ENCODE measurements at places on chromosomes 7 and 10.

- no peak overlapping the region for H3K4me3 ChIP-seq
- no peak for DNase-seq
- no peak overlapping the region for H3K27ac ChIP-seq
- no peaks in the 10 kb centered on the region for H3K36me3 ChIP-seq
- no peaks in the 10 kb centered on the region for H3K27me3 ChIP-seq
- no peaks in the 10 kb centered on the region for H3K4me1 ChIP-seq
These were observed 22.3 kb downstream of the VSIR start for GRCh38 chr10:71750986-71751385.

- no peak overlapping the region for H3K4me3 ChIP-seq
- H3K4me1 ChIP-seq: no peaks in the 10 kb centered on the region
- DNase-seq: peak; percentile 55
These were observed 111.7 kb upstream of the PLXNA4 start for GRCh38 chr7:132687981-132688383.

GRCh38 chr10:119872610-119872859, at the start of gene MCMBP:
Gene MCMBP (minus strand): TSS chr10:119872843. CDS start chr10:119872584, 259 bp downstream.
- peak within 1 kb of the TSS; percentile 97 for H3K4me3 ChIP-seq
- H3K27me3 ChIP-seq: no peaks in the 10 kb centered on the region
- peaks cover 2% of the 10 kb centered on the region for H3K4me1 ChIP-seq

DNA sequence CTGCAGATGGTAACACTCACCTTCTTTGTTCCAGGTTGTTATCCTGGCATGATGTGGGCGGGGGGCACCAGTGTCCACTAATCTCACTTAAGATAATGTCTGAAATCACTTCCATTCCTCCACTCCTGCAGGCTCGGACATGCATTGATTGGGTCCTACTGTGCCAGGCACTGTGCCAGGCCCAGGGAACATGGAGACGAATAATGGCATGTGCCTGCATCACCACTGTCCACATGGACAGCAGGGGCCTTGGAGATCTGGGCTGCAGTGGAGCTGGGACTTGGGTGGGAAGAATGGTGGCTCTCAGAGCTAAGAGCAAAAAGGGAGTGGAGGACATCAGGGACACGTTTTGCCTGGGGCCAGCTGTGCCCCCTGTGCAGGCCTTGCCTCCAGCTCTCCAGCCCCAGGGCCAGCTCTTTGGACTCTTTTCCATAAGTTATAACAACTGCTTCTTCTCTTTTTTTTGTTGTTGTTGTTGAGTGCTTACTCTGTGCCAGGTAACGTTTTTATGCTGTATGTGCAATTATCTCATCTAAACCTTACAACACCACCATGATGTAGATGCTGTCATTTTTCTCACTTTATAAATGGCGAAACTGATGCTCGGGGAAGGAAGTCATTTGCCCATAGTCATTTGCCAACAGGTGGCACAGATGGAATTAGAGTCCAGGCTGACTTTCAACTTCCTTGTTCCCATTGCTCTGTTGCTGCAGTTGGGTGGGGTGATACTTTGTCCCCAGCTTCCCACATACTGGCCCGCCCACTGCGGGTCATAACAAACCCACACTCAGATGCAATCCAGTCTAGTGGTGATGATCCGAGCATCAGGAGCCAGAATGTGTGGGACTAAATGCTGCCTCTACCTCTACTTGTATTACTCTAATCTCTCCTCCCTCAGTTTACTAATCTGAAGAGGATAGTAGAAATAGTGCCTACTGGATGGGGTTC, 19.1 kb downstream of the PLPP4 start:
- no peak overlapping the region for H3K27ac ChIP-seq
- H3K36me3 ChIP-seq: no peaks in the 10 kb centered on the region
- no peaks in the 10 kb centered on the region for H3K4me1 ChIP-seq
- H3K27me3 ChIP-seq: no peaks in the 10 kb centered on the region

- DNase-seq: no peak
- no peaks in the 10 kb centered on the region for H3K4me1 ChIP-seq
- H3K27me3 ChIP-seq: no peaks in the 10 kb centered on the region
- H3K4me3 ChIP-seq: no peak overlapping the region
- H3K36me3 ChIP-seq: no peaks in the 10 kb centered on the region
These were observed 2.7 kb upstream of the CLEC5A start for GRCh38 chr7:141949451-141949850.

- H3K27ac ChIP-seq: no peak overlapping the region
- H3K27me3 ChIP-seq: no peaks in the 10 kb centered on the region
- H3K4me3 ChIP-seq: no peak overlapping the region
- H3K36me3 ChIP-seq: no peaks in the 10 kb centered on the region
- DNase-seq: no peak
These were observed 50.8 kb upstream of the AOAH start for GRCh38 chr7:36775061-36775620.

- no peak overlapping the region for H3K4me3 ChIP-seq
- H3K27me3 ChIP-seq: no peaks in the 10 kb centered on the region
- H3K27ac ChIP-seq: no peak overlapping the region
- no peak for DNase-seq
- H3K4me1 ChIP-seq: no peaks in the 10 kb centered on the region
These were observed 288.2 kb upstream of the ZMIZ1 start for GRCh38 chr10:78780551-78780961.

- H3K27me3 ChIP-seq: no peaks in the 10 kb centered on the region
- DNase-seq: no peak
- no peaks in the 10 kb centered on the region for H3K4me1 ChIP-seq
- no peaks in the 10 kb centered on the region for H3K36me3 ChIP-seq
These were observed 58.9 kb downstream of the LRGUK start for GRCh38 chr7:134186027-134186426.

DNA sequence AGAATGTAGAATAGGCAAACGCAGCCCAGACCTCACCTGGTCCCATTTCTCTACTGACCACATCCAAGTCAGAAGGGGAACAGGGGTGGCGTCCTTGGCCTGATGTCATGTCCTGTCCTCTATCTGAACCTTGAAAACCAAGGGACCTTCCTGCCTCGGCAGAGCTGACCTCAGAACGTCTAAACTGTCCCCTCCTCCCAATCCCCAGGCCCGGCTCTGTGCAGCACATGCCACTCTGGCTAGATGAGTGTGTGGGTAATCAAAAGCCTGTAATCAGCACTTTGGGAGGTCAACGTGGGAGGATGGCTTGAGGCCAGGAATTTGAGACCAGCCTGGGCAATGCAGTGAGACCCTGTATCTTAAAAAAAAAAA, 46.5 kb upstream of the ZNF479 start:
- H3K4me1 ChIP-seq: no peaks in the 10 kb centered on the region
- no peak for DNase-seq
- H3K27me3 ChIP-seq: no peaks in the 10 kb centered on the region
- no peak overlapping the region for H3K4me3 ChIP-seq

- no peak for DNase-seq
- H3K36me3 ChIP-seq: no peaks in the 10 kb centered on the region
- no peak overlapping the region for H3K4me3 ChIP-seq
- H3K27ac ChIP-seq: no peak overlapping the region
These were observed 41.4 kb downstream of the GRID1 start for GRCh38 chr10:86325158-86325557.

DNA sequence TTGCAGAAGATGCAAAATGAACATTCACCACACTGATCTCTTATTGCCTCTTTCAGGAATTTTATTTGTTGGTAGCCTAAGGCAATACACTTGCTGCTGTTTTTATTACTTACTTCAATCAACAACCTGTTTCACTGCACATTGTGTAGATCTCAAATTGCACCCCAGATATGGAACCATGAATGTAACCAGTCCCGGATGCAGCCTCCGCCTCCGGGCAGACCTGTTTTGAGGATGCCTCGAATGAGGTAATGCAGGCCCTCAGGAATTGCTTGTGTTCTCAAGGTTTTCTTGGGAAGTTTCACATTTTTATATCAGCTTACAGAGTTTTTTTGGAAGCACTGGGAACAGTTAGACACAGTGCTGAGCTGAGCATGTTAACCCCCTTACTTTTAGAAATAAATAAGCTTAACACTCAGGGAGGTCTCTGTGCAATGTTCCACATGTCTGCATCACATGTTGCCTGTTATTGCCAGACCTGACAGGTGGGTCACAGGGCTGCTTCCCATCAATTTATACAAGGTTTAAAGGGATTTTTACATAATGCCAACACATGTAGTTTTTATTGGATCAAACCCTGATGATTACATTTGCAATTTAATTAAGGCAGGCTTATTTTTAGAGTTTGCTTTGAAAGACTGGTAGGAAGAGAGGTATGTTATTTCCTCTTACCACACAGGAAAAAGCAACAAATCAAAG, 193.1 kb upstream of the POM121L12 start:
- H3K4me3 ChIP-seq: no peak overlapping the region
- H3K27me3 ChIP-seq: no peaks in the 10 kb centered on the region
- no peak for DNase-seq
- H3K4me1 ChIP-seq: no peaks in the 10 kb centered on the region

GRCh38 chr10:52644373-52645186, 128.0 kb downstream of the MBL2 start:
- no peaks in the 10 kb centered on the region for H3K36me3 ChIP-seq
- no peaks in the 10 kb centered on the region for H3K27me3 ChIP-seq
- peak; percentile 54 for DNase-seq
- no peaks in the 10 kb centered on the region for H3K4me1 ChIP-seq
- no peak overlapping the region for H3K27ac ChIP-seq
